NCI-H1436 (cell line): ENCODE measurements at places on chromosomes 12 and 14.

- no peak for DNase-seq
These were observed 11.9 kb downstream of the RARG start for GRCh38 chr12:53219956-53220693.

GRCh38 chr12:129830796-129831195 is 73.0 kb downstream of the TMEM132D start:
- no peak for DNase-seq

- peak; percentile 62 for DNase-seq
These were observed 6.7 kb downstream of the HDAC7 start for GRCh38 chr12:47812797-47813510.

DNA sequence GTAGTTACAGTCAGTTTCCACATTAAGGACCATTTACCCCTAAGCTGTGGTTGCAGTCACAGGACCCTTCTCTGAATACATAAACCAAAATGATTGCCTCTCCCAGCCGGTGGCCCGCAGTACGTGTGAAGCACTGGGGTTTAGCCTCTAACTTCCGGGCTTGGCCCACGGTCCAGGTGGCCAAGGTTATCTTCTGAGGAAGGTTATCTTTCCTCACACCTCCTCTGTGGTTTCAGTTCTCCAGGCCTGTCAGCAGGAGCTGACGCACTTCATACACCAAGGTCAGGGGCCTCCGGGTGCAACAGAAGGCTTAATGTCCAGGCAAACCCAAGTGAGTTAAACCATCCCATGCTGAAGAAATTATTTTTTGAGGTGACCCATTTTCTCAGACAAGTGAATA is 291.0 kb upstream of the FKBP4 start:
- DNase-seq = no peak

DNA sequence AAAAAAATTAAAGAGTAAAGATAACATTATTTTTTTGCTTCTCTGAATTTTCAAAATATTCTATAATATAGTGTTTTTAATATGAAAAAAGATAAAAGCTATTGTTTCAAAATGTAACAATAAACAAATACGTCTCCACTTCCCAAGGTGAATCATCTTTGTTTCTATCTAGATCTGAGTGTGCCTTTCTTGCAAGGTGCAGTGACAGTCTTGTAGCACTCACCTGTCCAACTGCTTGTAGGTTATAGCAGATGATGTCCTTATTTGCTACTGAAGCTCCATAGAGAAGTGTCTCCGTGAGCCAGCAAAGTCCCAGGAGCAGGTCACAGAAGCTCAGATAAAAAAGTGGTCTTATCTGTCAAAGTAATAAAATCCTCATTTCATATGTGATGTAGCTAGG is 21.4 kb downstream of the TMEM116 start:
- no peak for DNase-seq

GRCh38 chr14:91509083-91509877 is 830 bp downstream of the PPP4R3A start:
- DNase-seq = no peak

DNA sequence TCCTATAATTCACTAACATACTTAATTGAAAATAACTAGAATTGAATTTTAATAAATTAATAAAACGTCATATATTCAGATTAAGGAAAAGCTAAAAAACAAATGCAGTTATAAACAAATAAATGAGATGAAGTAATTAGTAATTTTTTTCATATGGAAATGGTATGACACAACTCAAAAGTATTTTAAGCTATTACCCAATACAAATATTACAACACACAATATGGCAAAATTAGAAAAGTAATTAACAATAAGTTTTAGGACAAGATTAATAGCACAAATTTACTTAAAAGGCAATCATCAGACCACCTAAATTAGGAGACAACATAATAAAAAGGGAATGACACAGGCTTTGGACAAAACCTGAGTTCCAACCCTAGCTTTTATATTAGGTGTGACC is 81.7 kb downstream of the EEA1 start:
- no peak for DNase-seq

GRCh38 chr14:68637106-68638021 is 155.5 kb downstream of the ZFP36L1 start:
- no peak for DNase-seq

- DNase-seq = no peak
These were observed 13.4 kb upstream of the KLHL42 start for GRCh38 chr12:27766587-27766986.

DNA sequence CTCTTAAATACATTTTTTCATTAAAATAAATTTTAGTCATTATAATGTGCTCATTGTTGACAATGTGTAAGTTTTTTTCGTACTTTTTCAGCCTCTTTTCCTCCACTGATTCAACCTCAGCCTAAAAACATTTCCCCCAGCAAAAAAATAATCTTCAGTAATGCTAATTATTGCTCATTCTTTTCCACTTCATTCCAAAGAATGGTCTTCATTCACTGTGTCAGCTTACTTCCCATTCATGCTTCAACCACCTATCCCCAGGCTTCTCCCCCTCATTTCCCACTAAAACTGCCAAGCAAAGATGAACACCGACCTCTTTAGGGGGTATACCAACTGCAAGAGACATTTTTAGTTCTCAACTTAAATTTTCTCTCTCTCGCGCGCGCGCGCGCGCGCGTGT is 2.7 kb upstream of the IPO8 start:
- DNase-seq = no peak

DNA sequence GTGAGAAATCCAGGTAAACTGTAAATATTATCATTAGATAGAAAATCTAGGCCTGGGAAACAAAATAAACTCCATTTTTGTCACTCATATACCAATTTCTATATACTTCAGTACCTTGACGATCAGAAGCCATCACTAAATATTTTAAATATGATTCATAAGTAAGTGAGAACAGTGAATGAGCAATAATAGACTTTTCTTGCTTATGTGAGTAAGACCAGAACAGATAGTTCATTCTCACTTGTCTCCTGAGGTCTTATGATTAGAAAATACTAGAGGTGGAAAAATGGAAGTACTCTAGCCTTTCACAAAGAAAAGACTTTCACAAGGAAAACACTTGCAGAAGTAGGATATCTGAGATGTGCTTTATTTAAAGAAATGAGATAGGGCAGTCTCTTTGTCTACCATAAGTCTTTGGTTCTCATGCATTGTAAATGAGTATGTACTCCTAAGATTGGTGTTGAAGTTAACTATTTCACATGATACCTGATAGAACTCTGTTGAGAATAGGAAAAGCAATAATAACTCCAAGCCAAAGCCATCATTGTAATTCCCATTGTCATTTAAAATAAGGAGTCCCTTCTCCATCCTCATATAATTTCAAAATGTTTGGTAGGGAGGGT is 10.1 kb upstream of the SMCO3 start:
- no peak for DNase-seq

DNA sequence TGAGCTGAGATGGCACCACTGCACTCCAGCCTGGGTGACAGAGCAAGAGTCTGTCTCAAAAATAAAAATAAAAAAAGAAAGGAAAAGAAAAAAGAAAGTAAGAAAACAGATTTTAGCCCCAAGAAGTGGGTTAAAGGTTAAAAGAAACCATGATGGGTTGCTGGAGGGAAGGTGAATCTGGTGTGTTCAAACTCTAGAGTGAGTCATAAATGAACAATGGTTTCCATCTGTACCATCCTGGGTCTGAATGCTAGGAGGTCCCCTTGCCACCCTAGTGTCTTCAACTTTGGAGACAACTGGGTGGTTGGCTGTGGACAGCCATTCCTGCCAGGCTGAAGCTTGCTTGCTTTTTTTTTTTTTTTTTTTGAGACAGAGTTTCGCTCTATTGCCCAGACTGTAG is 1.6 kb upstream of the RPS26 start:
- DNase-seq = no peak

GRCh38 chr12:80829767-80830166 is 108.0 kb downstream of the LIN7A start:
- DNase-seq = no peak

DNA sequence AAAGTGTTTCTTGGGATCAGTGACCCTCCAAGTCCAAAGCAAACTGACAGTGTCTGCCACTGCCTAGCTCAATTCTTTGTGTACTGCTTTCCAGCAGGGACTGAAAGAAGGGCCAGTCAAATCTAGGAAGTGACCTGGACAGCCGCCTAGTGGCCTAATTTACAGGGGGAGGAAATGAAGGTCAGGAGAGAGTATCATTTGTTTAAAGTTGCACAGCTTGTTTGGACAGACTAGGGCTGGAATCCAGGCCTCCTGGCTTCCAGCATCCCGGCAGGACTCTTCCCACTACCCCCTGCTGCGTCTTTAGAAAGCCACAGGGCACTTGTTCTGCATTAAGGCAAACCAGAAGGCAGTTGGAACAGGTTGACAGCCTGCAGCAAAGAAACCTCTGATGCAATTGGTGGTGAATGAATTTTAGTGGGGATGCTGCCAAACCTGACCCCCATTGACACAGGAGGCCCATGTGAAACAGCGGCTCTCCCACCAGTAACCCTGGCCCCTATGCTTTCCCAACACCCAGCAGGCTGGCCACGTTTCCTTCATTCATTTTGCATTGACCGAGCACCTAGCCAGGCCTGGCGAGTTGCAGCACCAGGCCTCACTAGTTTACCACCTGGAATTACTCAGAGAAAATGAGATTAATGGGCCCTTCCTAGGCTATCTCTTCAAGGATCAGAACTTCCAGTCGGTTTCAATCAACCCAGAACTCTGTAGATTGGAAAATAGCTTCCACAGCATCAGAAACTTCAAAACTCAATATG is 28.2 kb downstream of the GALNT16 start:
- DNase-seq = no peak

DNA sequence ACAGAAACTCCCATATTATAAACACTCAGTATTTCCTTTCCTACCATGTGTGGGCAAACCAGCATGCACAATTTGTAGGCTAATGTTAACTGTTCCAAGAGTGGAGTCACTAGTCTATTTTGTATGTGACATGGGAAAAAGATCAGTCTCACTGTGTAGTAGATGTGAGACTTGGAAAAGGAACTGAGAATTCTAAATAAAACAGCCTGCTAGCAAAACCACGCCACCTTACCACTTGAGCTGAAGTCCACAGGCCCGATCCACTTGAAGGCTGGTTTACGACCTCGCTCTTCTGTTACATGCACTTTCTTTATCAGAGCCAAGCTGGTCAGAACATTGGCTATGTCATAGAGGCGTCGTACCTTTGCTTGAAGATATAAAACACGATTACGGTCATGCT is 22.5 kb downstream of the E2F7 start:
- DNase-seq = no peak
